AG10803 (cell line): ENCODE measurements at places on chromosomes 1 and 21.

- DNase-seq: no peak
Measured at GRCh38 chr1:2318314-2319278, 72.8 kb downstream of the MORN1 start.

GRCh38 chr1:52296345-52296744 is 69.7 kb downstream of the CC2D1B start:
- peak; percentile 64 for DNase-seq

- DNase-seq: no peak
Measured at GRCh38 chr1:6628971-6629479, 4.4 kb downstream of the THAP3 start.

- DNase-seq: no peak
Measured at GRCh38 chr21:42570841-42571387, 57.3 kb downstream of the SLC37A1 start.

GRCh38 chr1:201676197-201676596 is 137.3 kb downstream of the NAV1 start:
- peak; percentile 34 for DNase-seq

DNA sequence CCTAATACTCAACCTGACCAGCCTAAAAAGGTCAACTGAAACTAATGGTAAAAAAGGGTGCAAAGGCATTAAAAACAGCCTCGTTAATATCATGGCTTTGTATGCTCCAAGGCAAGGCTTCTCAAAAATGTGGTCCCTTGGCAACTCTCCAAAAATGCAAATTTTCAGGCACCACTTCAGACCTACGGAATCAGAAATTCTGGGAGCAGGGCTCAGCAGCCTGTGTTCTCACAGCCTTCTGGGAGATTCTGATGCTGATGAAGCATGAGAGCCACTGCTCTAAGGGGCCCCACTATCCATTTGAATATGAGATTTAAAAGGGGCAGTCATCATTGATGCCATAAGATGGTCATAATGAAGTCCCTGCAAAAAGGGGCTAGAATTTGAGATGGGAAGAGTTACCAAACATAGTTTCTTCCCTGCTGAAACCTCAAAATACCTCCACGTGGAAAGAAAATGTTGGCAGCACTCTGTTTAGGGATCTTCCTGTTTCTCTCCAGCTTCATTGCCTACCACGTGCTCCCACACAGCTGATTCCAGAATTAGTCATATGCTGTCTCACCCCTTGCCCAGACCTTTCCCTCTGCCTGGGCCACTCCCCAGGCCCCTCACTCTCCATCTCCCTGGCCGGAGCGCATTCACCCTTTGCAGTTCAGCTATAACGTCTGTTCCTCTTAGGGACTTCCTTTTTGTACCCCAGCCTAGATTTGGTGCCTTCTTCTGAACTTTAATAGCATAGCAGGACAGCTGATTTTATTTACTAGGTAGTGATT is 46.7 kb downstream of the PHC2 start:
- DNase-seq: peak; percentile 82

DNA sequence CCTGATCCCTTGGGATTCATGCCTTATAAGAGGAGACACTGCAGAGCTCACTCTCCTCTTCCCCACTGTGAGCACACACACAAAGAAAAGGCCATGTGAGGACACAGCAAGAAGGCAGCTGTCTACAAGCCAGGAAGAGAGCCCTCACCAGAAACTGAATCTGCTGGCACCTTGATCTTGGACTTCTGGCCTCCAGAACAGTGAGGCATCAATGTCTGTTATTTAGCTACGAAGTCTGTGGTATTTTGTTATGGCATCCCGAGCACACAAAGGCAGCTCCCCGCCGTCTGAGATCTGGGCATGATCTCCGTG is 47.1 kb upstream of the RPL11 start:
- no peak for DNase-seq

- peak; percentile 90 for DNase-seq
Measured at GRCh38 chr1:234616644-234617043, 6.7 kb upstream of the IRF2BP2 start.

GRCh38 chr1:3558036-3558726 is 53.1 kb downstream of the MEGF6 start:
- DNase-seq: no peak

DNA sequence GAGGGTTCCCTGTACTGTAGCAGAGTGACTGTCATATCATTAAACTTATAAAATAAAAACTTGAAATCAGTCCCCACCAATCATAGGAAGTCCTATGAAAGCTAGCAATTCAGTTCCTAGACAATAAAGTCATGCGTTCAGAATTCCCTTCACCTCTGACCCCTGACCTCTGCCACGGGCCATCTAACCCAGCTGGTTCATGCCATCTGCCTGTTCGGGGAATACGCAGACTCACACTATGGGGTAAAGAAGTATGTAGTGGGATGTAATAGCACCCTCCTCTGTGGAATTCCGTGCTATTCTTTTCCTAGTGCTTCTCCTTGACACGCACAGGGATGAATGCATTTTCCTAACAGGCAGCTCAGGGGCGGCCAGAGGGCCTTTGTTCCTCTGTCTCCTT is 2.1 kb downstream of the GSTM4 start:
- no peak for DNase-seq

DNA sequence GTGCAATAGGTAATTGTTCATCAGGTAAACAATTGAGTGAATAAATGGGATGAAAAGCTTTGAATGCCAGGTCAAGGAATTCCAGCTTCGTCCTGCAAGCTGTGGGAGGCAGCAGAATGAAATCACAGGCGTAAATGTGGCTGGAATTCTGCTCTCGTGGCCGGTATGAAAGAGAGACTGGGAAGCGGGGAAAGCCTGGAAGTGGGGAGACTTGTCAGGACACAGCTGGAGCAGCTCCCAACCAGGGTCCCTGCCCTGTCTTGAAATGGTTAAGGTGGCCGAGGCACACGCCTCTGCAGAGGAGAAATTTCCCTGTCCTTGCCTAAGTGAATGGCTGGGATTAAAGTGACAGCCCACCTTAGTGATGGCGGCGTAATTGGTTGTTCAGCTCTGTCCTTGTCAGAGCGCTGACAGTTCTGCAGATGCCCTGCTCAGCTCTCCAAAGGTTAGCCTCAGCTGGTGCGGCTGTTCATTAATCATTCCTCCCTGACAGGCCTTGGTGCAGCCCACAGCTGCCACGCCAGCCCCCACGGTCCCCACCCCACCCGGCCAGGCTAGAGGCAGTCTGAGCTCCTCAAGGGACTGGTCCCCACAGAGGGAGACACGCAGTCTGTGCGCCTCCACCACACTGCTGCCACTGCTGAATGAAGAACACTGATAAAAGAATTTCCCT is 398.3 kb upstream of the POU3F1 start:
- no peak for DNase-seq

DNA sequence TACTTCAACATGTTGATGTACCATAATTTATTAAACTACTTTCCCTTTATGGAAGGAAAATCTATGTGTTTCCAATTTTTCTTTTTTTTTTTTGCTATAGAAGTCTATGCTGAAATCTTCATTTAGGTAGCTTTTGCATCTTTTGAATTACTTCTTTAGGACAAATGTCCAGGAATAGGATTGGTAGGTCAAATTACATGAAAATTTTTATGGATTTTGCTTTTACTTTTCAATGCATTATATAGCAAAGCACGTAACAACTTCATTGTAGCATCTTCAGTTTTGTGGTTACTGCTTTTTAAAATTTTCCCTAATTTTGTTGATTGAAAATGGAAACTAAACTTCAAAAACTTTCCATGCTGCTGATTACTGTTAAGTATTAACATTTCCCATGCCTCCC is 12.0 kb upstream of the PLA2G2C start:
- DNase-seq: no peak

DNA sequence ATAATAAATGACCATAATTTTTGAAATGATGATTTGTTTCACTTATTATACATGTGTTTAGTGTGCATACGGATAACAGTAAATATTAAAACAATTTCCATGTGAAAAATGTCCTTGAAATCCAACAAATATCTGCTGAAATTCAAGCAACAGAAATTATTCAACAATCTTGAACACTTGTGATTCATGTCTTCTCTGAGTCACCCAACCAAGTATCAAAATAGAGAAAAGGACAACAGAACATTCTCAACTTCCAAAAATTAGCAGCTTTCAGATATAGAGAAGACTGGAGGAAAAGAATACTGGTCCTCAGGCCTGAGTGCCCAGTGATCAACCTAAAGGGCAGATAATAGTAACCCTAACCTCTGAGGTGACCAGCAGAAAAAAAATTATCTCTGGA is 90.8 kb downstream of the VAV3 start:
- peak; percentile 3 for DNase-seq

- DNase-seq: peak; percentile 56
Measured at GRCh38 chr1:197180252-197180878, 33.9 kb upstream of the ASPM start.
